ENCODE measurements at places on chromosomes 6 and 20.

DNA sequence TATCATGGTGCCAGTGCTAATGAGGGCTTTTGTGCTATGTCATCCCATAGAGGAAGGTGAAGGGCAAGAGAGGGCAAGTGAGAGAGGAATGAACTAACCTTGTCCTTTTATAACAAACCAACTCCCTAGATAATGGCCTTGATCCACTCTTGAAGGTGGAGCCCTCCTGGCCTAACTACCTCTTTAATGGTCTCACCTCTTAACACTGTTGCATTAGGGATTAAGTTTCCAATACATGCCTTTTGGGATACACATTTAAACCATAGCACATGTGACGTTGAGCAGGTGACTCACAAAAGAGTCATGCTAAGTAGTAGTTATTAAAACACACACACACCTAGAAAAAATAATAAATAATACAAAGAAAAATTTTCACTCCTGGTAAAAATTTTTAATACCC lies 36.9 kb downstream of the CCN2 start:
- no peak for DNase-seq

GRCh38 chr6:169921853-169922824 lies 170.7 kb downstream of the ERMARD start:
- no peak for DNase-seq

- DNase-seq, result no peak
Observed at GRCh38 chr6:157769776-157770426, 53.1 kb upstream of the SNX9 start.

DNA sequence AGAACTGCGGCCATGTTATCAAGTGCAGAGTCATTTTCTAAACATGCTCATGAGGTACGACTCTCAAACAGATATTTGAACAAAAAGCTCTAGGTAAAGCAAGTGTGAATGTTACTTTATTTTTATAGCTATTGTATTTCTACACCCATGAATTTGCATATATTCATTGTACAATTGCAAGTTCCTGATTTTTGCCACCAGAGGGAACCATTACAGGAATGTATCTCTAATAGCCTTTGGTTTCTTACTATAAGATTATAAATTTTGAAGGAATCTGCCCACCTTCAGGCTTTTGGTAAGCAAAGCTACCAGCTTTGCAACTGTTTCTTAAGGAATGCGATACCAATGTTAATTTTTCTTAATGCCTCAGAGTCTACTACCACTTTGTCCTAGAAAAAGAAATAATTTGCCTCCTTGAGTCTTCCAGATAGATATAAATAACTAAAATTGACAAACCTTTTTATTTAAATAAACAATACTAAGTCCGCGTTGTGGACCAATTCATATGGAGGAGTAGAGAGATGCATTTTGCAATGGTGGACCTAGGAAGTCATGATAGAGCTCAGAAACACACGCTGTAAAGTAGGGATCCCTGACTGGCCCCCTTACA lies 125.4 kb upstream of the SAMD5 start:
- no peak for DNase-seq

All from GM10248 (cell line).